ENCODE measurements at places on chromosomes 7 and 10. TPM values are rescaled to one million over a fixed set of nuclear protein-coding genes. Genes with fewer than 3 reads are reported as not detected.

NPTX2 gene
- 1.6 TPM for total RNA-seq

DNA sequence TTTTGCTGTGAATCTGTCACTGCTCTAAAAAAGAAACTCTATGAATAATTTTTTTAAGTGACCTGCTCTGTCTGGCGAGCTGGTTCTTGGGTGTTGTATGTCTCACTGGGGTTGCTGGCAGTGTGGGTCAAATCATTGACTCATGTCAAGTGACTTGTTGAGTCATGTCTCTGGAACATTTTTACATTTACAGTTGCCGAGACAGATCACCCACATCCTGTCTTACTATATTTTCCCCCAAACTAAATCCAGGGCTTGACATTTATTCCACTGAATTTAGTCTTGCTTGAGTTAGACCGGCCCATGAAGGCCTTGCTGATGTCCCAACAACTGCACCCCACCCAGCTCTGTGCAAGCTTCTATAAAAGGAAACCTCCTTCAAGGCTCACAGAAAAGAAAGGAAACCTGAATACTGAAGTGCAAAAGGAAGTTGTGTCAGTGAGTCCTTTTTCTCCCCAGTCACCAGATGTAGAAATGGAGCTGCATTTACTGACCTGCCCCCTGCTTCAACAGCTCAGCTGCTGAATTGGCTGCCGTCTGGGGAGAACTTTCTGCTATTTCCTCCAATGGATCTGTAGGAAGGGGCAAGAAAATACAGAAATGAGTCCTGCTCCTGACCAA, 290.3 kb downstream of the TNS3 start:
- no peak for DNase-seq

DNA sequence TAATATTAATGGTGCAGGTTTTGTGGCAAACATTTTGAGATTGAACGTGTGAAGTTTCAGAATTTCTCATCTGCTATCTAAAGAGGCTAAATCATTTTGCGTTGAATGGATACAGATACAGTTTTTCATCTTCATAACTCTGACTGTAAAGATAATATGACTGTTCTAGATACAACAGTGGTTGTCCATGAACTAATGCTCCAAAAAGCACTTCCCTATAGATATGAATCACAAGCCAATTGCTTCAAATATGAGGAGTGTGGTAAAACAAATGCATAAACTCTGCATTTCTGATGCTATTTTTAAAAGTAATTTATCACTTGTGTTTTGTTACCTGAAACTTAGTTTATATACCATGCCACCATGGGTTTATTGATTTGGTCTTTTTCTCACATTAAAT, 750.1 kb downstream of the MAGI2 start:
- no peak for DNase-seq

CRYGN gene
- not detected for total RNA-seq

ADRB1 gene
- not detected for total RNA-seq

GRCh38 chr7:18806177-18806576, 310.6 kb downstream of the HDAC9 start:
- DNase-seq = no peak

DNA sequence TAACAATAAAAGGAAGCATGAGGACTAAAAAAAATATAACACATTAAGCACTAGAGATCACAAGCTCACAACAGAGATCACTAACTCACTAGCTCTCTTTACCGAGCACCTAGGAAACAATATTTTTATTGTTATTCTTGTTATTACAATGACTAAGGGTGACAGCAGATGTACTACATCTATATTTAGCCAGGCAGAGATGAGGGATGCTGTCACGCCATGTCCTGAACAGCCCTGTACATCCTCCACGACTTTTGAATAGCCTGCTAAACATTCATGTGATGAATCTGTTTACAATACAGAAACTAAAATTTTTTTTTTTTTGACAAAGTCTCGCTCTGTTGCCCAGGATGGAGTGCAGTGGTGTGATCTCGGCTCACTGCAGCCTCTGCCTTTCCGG, 22.7 kb downstream of the FAM133B start:
- DNase-seq = no peak

POLR2J2 gene
- 1.5 TPM for total RNA-seq

GRCh38 chr7:2507917-2508306, 11.7 kb upstream of the LFNG start:
- DNase-seq = no peak

GRCh38 chr10:60148266-60148840, 241.3 kb downstream of the ANK3 start:
- DNase-seq = no peak

DNA sequence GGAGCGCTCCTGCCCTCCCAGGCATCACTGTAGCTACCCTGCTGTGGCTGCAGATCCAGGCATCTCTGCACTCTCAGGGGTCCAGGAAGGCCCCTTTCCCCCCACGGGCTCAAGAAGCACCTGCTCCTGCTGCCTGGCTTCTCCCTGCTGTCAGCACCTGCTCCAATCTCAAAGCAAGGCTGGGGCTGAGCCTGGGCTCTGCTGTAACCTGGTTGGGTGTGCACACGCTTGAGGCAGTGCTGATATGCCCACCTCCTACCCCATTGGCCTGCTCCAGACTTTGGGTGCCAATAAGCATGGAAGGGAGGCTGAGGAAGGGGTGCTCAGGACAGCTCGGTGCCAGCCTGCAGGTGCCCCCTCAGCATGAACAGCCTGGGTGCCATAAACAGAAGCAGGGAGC, 185.0 kb downstream of the ZNF438 start:
- DNase-seq = no peak

CDH23 gene
- 0.88 TPM for total RNA-seq

OR2A7 gene
- 1.9 TPM for total RNA-seq

PNLIPRP3 gene
- total RNA-seq = 1.9 TPM

TYSND1 gene
- 25.2 TPM for total RNA-seq

GFRA1 gene
- 1.6 TPM for total RNA-seq

GRCh38 chr10:52121688-52122087, 192.4 kb upstream of the DKK1 start:
- no peak for DNase-seq

GRCh38 chr7:29457141-29457561, 106.5 kb upstream of the PRR15 start:
- DNase-seq = no peak

CUBN gene
- 0.83 TPM for total RNA-seq

DNA sequence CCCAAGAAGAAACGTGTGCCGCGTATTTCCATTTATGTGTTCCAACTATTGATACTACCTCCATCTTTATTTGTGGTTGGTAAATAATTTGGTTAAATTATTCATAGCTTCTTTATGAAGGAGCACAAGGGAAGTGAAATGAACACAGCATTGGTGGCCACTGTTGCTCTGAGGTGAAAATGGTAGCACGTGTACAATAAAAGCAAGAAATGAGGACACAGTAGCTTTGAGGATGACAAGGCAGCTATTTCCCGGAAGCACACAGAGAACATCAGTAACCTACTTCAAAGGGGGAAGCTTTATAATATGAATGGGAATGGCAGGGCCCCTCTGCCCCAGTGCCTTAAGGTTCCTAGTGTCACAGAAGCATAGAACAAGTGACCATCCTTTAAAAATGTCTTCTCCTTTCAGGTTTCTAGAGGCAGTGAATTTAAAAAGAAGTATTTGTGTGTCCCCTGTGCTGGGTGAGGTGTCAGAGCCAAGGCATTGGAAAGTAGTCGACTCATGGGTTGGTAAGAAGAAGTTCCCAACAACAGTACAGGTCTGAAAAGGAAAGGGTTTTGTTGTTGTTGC, 78.8 kb downstream of the SGMS1 start:
- DNase-seq = no peak

FAM149B1 gene
- total RNA-seq = 9.1 TPM

- no peak for DNase-seq
Observed at GRCh38 chr7:19815546-19815945, 42.1 kb upstream of the TMEM196 start.

- no peak for DNase-seq
Observed at GRCh38 chr10:104340111-104340526, 1.9 kb upstream of the ITPRIP start.

DNA sequence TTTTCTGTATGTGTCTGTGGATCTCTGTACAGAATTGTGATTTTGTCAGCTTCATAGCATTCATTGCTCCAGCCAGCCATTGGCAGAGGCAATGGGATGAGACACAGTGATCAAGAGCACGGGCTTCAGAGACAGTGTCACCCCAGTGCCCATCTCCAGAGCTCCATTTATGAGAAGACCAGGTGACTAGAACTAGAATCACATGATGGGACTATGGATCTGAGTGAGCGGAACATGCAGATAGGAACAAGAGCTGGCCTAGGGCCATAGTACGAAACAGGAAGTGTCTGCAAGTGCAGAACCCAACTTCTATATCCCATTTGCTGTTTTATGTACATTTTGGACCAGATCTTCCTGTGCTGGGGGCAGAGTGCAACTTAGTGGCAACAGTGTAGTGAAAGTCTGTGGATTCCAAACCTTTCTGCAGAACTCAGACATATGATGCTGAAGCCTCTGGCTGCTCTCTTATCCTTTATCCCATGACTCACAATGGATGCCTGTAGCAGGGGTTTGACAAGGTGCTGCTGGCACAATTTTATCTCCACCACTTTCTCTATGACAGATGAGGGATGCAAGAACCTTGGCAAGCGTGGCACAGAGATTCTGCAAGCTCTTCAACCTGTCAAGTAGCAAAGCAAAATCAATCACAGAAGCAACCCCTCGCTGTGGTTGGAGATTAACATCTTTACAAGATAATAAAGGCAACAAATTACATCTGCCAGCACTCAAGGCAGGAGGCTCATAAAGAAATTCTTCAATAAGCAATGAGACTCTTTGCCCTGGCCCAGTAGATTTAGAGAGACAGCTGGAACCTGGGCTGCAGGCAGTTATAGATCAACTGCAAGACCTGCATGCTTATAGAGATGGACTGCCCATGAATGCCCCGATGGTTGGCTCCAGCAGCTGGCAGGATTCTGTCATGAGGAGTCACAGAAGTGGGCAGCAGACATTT, 681.3 kb downstream of the TNS3 start:
- DNase-seq = no peak

GRCh38 chr10:3173171-3173878, 743 bp upstream of the PITRM1 start:
- peak; percentile 94 for DNase-seq

GRCh38 chr10:9075420-9075819, 1020.9 kb downstream of the GATA3 start:
- DNase-seq = no peak

DNA sequence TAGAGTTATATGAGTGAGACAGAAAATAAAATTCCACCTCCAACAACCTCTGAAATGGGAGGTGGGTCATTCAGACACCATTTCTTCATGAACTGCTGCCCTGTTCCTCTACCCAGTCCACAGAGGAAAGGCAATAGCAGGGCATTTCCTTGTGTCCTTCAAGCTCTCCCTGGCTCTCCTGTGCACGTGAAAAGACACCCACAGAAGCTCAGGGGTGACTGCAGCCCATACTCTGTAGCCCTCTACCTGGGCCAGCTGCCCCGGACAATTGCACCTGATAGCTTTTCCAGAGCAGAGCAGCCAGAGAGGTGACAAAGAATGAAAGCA, 10.0 kb downstream of the ST8SIA6 start:
- no peak for DNase-seq

- DNase-seq = no peak
Observed at GRCh38 chr10:74896788-74897527, 70.6 kb downstream of the KAT6B start.

DNA sequence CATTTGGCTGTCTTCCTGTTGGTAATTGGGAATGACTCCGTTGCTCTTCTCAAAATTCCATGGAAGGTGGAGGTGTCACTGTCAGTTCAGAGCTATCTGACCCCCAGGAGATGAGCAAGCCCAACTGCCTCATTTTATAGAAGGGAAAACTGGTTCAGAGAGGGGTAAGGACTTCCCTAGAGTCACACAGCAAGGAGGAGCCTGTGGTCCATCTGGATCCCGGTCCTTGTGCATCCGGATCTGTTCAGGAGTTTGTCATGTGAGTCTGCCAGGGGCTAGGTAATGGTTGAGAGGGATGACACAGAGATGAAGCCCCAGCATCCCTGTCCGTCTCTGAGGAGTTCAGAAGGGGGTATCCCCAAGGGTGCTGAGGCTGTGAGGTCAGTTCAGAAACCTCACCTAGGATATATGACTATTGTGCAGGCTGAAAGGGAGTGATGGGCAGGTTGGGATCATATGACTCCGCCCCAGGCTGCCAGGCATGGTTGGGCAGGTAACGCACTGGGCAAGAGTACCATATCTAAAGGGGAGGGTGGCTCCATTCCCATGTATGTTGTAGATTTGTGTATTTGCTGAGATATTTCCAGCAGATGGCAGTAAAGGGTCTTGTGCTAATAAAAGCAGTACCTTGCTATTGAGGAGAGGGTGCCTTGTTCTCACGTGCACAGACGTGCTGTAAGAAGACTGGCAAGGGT, 16.0 kb upstream of the SLC29A3 start:
- DNase-seq = no peak

MYOF gene
- total RNA-seq = 97.9 TPM

GJD4 gene
- not detected for total RNA-seq

DNA sequence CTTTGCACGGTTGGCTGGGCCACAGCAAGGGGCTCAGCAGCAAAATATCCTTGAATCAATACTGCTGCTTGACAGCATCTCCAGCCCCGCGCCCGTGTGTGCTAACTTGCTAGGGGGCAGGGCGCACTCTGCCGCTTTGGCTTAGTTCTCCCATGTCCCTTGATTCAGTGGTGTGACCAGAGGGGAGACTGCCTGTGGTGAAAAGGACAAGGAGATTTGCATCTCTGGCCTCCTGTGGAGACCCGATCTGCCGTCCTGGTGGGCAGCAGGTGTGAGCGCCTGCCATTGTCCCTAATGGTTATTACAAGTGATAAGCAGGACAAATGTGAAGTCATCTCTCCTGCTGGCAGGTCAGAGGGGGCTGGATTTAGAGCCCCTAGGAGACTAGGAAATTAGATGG, 500.2 kb upstream of the GALNT17 start:
- DNase-seq = no peak

- no peak for DNase-seq
Observed at GRCh38 chr7:106313456-106313901, 28.7 kb upstream of the NAMPT start.

NKX2-3 gene
- total RNA-seq = not detected

DNA sequence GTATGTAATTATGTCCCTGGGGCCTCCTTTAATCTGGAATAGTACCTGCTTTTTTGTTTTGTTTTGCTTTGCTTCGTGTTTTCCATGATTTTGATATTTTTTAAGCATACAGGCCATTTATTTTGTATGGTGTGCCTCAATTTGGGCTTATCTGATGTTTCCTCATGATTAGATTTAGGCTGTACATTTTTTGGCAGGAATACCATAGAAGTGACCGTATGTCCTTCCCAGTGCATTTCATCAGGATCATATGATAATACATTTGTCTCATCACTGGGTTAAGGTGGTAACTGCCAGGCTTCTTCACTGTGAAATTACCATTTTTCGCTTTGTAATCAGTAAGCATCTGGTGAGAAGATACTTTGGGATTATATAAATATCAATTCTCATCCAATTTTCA, 117.8 kb upstream of the SAMD8 start:
- DNase-seq = no peak

PTF1A gene
- total RNA-seq = not detected

DNA sequence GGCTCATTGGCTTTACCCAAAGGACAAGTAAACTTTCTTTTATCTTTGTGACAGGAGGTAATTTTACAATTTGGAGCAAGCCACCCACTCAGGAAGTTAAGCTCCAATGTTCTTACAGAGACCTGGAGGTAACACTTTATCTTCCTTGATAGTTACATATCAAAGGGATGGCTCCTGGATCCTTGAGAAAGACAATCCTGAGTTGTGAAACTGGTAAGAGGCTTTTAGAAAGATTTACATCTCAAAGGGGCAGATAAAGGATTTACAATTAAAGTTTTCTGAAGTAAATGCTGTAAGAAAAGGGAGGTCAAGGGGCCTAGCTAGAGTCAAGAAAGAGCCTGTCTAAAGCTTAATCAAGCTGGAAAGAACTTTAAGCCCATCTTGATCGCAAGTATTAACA, 124.4 kb upstream of the ZNF804B start:
- no peak for DNase-seq
